ENCODE measurements at places on chromosomes 1 and 21.
A peak's percentile ranks its signal among the peaks of the same experiment; 100 is the strongest.

DNA sequence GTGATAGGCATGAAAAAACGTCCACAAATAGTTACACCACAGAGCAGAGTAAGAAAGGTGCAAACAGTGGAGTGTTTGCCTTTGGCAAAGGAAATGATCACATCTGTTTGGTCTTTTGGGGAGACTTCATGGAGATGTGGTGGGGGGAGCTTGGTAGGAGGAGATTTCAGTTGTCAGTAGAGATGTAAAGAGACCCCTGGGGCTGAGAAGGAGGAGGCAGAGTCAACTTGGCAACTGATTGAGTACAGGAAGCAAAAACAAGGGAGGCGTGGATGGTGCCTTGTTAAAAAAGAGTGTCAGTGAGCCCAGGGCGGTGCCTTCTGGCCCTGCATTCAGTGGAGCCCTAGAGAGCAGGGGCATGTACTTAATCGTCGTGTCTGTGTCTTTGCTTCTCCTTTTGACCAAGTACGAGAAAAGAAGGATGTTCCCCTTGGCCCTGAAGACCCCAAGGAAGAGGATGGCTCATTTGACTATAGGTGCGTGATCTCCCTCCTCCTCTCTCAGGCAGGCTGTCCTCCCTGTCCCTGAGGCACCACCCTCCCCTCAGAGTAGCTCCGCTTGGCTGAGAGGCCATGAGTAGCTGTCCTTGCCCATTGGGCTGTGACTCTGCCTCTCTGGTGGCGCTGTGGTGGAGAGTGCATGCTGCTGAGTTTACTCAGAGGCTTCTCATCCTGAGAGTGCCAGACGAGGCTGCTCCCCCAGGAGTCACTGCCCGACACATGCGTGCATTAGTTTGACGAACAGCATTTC lies 30.4 kb upstream of the CNTN2 start:
- no peak for DNase-seq

DNA sequence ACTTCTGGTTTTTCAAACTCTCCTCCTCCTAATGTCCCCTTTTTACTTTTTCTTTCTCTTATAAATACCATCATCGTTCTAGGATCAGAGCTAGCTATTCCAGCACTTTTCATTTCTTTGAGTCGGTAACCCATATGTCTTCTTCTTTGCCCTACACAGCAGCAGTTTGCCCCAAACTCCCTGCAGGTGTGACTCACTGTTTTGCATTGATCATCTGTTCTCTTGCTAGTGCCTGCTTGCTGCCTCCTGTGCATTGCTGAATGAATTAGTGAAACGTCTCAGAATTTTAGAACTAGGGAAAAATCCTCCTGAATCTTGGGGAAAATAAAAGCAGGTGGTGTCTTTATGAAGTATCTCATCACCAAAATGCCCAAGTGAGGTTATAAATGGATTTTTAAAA lies 21.7 kb downstream of the KCNK2 start:
- no peak for DNase-seq

DNA sequence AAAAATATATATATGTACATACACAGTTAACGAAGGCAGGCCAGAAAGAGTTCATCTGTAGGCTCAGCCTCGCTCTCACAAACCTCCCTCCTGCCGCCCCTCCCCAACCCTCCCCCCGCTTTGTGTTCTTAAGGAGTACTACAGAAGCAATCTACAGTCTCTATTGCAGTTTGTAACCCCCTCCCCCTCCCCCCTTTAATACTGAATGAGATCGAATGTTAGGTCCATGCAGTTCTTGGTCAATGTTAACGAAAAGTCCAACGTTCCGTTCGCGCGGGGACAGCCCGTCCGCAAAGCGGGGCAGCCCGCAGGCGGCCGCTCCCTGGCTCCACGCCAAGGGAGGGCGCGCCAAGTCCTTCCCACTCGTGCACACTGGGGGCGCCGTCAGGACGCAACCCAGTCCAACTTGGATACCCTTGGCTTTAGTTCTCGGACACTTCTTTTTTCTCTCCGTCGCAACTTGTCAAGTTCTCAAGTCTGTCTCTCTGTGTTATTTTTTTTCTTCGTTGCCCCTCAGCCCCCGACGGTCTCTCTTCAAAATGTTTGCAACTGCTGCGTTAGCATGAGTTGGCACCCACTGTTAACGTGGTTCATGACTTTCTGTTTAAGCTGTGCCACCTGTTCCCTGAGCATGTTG lies 2.2 kb downstream of the JUN start:
- DNase-seq, result peak; percentile 65

- DNase-seq, result no peak
Observed at GRCh38 chr1:156760092-156760795, 7.1 kb upstream of the PRCC start.

- peak; percentile 48 for DNase-seq
Observed at GRCh38 chr21:33543505-33544129, 779 bp downstream of the SON start.

- no peak for DNase-seq
Observed at GRCh38 chr21:35933466-35933865, 126.9 kb downstream of the SETD4 start.

DNA sequence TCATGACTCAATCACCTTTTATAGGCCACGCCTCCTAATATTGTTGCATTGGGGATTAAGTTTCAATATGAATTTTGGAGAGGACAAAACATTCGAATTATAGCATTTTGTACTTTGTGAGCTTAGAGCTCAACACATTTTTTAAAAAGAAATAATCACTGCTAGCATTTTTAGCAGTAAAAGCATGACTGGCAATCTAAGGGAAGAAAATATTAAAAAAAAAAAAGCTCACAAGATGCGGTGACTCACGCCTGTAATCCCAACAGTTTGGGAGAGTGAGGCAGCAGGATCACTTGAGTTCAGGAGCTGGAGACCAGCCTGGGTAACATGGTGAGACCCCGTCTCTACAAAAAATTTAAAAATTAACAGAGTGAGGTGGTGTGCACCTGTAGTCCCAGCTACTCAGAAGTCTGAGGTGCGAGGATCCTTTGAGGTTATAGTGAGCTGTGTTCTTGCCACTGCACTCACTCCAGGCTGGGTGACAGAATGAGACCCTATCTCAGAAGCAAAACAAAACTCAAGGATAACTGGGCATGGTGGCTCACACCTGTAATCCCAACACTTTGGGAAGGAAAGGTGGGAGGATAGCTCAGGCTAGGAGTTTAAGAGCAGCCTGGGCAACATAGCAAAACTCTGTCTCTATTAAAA lies 28.8 kb upstream of the DIPK1A start:
- no peak for DNase-seq

- no peak for DNase-seq
Observed at GRCh38 chr1:20936621-20937020, 149.5 kb upstream of the HP1BP3 start.

- DNase-seq, result no peak
Observed at GRCh38 chr1:84540759-84541158, 33.5 kb downstream of the CTBS start.

DNA sequence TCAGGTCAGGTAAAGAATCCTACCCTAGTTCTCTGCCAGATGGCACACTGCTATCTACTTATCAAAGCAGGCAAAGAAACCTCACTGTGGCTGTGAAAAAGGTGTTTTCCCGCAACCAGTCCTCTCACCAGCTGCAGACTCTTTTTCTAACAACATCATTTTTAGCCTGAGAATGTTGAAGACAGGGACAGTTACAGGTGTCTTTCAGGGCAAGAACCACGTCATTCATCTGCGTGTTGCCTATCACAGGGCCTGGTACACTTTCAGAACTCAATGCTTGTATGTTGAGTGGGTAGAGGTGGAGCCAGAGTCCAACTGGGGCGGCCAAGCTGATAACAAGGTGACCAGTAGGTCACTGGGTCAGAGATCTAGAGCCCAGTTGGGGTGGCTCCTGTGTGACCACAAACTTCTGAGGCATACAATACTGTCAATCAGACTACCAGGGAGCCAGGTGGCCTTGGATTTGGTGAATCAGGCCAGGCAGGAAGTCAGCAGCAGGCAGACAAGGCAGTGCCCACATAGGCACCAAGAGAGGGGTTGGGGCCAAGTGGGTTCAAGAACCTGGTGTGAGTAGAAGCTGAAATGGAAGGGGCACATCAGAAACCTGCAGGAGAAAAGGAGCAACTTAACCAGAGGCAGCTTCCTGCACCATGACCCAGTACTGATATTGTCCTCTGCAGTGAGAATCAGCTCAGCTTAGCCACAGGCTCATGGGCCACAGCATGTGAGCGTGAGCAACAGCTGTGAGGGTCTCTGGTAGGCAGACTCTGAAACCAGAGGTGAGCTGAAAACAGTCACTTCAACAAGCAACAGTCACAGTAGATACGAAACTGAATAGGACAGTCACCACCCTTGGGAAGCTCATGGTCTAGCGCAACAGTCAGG lies 123.6 kb downstream of the DTL start:
- DNase-seq, result no peak

DNA sequence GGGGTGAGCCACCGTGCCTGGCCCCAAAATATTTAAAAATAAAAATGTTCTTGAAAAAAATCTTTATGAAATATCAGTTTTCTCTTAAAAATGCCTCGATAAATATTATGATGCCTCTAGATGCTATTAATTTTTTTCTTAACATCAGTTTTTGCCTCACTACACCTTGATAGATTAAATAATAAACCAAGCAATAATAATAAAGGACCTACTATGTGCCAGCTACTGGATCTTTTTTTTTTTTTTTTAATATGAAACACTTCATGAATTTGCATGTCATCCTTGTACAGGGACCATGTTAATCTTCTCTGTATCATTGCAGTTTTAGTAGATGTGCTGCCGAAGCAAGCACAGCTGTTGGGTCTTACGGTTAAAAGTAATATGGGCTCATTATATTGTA lies 17.5 kb upstream of the TBX19 start:
- DNase-seq, result no peak

- no peak for DNase-seq
Observed at GRCh38 chr1:220458936-220459335, 69.0 kb upstream of the MARK1 start.

DNA sequence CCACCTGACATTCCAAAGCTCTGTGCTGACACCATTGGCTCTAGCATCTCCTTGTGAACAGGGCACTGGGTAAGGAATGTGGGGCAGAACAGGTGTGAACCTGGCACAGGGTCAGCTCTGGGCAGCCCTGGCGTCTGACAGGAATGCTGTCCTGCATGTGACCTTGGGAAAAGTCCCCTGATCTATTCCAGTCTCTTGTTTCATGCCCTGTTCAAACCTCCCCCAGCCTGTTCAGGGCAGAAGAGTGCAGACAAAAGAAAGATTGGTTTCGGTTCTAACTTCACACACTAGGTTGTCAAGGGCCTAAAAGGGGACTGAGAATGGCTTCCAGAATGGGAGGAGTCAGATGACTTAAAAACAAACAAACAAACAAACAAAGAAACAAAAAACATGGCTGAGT lies 27.6 kb upstream of the SDHB start:
- DNase-seq, result no peak

DNA sequence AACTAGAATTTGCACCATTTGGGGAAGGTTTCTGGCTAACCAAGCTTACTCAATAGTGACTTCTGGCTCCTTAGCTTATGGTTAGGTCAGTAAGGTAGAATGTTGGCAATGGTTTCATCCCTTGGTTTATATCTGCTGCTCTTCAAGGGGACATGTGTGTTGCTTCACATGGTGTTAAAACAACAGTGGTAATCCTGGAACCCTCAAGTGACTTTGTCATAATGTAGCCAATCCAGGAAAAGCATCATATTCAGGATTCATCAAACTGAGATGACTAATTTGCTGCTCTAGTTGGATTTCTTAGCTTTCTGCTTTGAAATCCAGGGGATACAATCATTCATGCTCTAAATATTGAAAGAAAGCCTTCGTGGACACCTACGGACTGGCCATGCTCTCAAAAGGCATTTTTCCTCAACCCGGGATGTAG lies 108.7 kb downstream of the RGL1 start:
- DNase-seq, result no peak

DNA sequence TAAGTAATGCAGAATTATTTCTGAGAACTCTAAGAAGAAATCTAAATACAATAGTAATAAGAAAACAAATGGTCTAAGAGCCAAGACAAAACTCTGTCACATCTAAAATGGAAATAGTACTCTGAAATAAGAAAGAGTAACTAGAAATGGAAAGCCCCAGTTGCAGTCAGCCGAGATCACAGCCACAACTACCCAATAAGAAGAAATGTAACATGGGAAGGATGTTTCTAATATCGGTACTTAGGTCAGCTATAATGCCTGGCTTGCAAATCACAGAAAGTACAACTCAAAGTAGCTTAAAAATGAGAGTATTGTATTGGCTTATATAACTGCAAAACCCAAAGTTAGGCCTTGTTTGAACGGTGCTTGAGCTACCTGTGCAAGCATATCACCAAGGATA lies 58.6 kb upstream of the USP25 start:
- no peak for DNase-seq

GRCh38 chr1:234842726-234843641 lies 233.0 kb upstream of the IRF2BP2 start:
- DNase-seq, result peak; percentile 25

GRCh38 chr1:18951818-18952391 lies 4.6 kb downstream of the IFFO2 start:
- DNase-seq, result peak; percentile 68

GRCh38 chr1:200866521-200866920 lies 6.3 kb upstream of the GPR25 start:
- DNase-seq, result no peak

GRCh38 chr1:181577475-181577874 lies 94.2 kb downstream of the CACNA1E start:
- DNase-seq, result no peak

- DNase-seq, result no peak
Observed at GRCh38 chr21:35136586-35137219, 87.6 kb upstream of the RUNX1 start.

DNA sequence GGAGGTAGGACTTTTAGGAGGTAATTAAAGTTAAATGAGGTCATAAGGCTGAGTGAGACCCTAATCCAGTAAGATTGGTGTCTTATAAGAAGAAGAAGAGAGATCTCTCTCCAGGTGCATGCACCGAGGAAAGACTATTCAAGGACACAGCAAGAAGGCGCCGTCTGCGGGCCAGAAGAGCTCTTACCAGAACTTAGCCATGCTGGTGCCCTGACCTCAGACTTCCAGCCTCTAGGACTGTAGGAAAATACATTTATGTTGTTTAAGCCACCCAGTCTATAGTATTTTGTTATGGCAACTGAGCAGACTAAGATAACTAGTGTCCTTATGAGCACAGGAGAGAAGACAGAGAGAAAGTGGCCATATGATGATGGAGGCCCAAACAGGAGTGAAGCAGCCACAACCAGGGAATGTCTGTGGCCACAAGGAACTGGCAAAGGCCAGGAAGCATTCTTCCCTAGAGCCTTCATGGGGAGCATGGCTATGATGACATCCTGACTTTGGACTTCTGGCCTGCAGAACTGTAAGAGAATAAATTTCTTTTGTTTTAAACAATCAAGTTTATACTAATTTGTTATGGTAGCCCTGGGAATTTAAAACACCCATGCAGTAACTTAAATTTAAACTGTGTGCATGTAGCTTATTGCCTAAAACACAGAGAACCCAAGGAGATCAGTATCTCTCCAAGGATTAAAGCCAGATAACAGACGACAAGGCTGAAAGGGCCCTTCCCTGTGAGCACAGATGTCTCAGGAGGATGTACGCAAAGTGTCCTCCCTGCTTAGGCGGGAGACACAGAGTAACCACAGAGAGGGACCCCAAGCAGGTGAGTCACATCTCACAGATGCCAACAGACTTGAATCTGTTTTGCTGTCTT lies 9.9 kb upstream of the CD58 start:
- DNase-seq, result no peak
